Activated CD8-positive, alpha-beta memory T cell treated with anti-CD3 and anti-CD28 coated beads for 48 hours (primary cell): ENCODE measurements at places on chromosomes 16 and 17.

DNA sequence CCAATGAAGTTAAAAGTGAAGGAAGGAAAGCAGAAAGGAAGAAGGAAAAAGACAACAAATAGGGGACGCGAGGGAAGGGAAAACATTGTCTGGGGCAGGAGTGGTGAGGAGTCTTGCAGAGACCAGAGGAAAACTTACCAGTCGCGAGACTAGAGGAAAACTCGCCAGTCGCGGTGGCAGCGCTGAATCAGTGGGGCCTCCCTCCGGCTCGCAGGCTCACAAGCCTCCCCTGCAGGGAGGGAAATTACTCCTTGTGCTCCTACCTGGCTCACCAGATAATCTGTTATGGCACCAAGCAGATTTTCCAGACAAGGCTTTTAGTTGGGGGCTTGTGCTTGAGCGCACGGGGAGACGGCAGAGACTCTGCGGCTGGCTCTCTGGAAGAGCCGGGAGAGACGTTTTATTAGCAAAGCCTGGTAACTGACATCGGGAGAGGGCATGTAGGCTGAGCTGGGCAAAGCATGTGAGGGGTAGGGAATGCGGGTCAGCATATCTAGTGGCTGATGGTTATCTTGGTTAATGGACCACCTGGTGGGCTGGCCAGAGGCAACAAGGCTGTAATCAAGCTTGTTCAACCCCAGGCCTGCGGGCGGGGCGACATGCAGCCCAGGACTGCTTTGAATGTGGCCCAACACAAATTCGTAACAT lies 37.1 kb downstream of the LCMT1 start:
- no peak for DNase-seq

- no peak for DNase-seq
These were observed 18.5 kb upstream of the NCBP3 start for GRCh38 chr17:3864534-3864933.

DNA sequence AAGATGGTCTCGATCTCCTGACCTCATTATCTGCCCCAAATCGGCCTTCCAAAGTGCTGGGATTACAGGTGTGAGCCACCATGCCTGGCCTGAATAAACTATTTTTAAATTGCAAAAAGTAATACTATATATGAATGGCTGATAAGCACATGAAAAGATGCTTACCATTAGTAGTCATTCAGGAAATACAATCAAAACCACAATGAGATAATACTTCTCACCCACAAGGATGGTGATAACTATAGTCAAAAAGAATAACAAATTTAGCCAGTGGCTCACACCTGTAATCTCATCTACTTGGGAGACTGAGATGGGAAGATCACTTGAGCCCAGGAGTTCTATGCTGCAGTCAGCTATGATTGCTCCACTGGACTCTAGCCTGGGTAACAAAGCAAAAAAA lies 2.4 kb upstream of the TACO1 start:
- DNase-seq: no peak

DNA sequence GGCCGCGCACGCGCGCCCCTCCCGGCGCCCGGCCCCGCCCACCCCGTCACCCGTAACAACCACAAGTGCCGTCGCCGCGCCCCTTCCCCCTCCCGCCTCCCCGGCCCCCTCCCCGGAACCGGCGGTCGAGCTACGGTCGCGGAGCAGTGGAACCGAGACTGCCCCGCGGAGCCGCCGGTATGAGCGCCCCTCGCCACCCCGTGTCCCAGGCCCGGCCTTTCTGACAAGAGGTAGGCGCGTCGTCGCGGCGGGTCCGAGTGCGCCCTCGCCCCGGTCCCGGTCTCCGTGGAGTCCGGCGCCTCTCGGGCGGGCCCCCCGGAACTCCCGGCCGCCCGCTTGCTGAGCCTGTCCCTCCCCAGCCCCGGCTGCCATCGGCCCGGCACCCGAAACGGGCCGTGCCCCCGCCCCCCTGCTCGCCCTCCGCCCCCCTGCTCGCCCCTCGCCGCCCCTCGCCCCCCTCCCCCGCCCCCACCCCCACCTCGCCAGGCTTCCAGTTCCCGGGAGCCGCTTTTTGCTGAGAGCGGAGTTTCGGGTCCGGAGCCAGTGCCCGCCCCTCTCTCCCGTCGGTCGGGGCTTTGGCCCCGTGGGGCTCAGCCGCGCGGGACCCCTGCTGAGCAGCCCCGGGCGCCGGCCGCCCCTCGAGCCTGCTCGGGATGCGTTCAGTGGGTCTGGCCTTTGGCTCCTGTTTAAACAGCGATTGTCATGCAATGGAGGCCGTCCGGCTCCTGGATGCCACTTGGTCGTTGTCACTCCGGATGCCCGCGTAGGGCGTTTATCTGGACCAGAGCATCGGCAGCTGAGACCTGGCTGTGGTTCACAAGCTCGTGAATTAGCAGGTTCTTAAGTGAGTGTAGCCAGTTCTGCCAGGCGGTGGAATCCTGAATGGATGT lies at the start of gene SEC14L1:
Gene SEC14L1, plus strand, starts transcription at position 92 of the 890 bp plus-strand sequence. CDS start 2,628 bp downstream, outside the sequence.
- DNase-seq: no peak
